NCI-H1048 (cell line): ENCODE measurements at places on chromosomes 16 and 17.

GRCh38 chr17:60513014-60513413, 13.0 kb downstream of the APPBP2 start:
- no peak for DNase-seq

DNA sequence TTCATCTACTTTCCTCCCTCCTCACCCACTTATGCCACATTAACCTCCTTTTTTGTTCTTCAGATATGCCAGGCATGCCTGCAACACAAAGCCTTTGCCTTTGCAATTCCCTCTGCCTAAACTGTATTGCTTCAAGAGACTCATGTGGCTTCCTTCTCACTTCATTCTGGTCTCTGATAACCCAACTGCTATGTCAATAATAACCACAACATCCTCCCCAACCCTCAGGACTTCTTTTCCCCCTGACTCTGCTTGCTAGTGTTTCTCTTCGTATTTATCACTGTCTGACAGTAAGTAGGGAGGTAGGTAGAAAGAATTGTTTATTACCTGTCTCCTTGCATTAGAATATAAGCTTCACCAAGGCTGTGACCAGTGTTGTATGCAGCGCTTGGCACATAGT, 22.4 kb downstream of the RBL2 start:
- DNase-seq = no peak

DNA sequence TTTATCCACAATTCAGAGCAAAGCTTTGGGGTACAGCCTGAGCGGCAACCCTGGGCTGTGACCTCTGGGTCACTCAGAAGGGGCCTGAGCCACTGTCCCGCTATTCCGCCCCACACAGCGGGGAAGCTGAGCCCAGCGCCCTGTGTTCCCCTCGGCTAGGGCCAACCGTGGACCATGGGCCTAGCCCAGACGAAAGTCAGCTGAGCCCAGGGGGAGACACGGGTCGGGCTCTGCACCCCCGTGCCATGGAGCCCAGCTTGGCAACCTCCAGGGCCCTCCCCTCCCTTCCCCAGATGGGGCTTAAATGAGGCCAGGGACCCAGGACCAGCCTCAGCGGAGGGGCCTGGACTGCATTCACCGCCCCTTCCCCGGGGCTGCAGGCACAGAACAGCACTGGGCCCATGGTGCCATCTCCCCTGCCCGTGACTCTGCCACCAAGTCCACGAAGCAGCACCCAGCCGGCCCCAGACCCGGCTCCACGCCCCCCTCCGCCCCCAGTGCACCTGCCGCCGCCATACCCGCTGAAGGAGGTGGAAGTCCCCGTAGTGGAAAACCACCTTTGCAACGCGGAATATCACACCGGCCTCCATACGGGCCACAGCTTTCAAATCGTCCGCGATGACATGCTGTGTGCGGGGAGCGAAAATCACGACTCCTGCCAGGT, 1.8 kb downstream of the TPSD1 start:
- DNase-seq = no peak

DNA sequence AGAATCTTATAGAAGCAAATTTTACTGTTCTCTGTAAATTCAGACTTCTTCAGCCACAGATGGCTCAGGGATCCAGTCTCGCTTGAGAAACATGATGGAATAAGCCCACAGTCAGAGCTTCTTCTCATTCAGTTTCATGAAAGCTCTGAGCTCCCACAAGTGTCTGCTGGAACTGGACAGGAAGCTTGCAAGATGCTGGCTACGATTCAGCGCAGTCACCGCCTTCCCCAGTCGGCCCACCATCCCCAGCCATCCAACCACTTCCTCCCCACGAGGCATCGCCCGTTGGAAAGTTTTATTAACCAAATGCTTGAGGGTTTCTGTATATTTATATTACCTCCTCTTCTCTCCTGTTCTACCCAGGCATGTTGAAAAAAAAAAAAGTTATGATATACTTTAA, 171.7 kb downstream of the ZFHX3 start:
- DNase-seq = no peak

DNA sequence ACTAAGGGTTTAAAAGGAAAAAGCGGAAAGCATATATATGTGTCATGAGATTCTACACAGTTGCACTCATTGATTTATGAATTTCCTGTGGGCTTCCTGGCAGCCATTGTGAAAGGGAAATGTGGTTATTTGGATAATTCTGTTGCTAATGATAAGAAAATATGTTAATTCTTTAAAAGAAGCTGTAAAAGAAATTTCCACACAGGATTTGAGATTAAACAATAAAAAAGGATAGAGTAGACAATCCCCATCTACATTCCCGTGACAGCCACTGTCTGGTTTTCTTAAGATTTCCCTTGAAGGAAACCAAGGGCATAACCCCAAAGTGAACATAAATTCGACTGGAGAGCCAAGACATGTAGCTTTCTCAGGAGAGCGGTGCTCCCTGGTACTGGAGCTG, 397.5 kb downstream of the CPPED1 start:
- no peak for DNase-seq

DNA sequence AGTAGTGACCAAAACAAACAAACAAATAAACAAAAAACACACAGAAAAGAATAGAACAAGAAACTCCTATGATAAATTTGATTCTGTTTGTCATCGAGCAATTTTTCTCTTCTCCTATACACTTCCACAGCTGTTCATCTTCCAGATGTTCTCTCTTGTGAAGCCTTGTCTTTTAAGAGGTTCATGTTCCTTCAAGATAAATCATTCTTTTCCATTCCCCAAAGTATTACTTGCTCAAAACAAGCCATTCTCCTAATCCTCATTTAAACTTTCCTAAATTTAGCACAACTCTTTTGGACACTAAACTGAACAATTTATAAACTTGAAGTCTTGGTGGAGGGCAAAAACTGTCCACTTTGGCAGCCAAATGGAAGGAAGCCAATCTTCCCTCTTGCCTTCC, 103.3 kb downstream of the ABCA8 start:
- no peak for DNase-seq

- no peak for DNase-seq
Measured at GRCh38 chr17:50833510-50834428, 1.6 kb upstream of the WFIKKN2 start.

DNA sequence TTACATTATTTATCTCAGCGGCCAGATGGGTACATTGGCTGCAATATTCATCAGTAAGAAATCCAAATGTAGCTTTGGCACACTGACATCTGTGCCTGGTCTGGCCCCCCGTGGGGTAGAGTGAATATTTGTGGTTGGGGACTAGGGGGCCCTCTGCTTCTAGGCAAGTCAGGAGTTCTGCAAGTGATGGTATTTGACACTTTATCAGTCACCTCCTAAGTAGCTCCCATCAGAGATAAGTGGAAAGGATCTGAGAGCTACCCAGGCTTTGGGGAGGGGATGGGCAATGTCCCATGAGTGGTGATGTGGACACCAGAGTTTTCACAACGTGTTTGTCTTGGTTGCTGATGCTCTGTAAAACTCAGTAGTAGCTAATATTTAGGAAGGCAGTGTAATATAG, 609.9 kb upstream of the RBFOX1 start:
- no peak for DNase-seq
